ENCODE measurements at places on chromosomes 2 and 18.

DNA sequence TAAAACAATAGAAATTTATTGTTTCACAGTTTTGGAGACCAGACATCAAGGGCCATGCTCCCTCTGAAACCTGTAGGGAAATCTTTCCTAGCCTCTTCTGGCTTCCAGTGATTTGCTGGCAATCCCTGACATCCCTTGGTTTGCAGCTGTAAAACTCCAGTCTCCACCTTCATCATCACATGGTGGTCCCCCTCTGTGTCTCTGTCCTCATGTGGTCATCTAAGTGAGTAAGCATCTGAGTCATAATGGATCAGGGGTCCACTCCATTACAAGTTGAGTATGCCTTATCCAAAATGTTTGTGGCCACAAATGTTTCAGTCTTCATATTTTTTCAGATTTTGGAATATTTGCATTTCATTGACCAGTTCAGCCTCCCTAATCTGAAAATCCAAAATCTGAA lies 5.6 kb upstream of the SGPP2 start:
- peaks cover 21% of the 10 kb centered on the region for H3K27me3 ChIP-seq
- no peak for DNase-seq
- no peak overlapping the region for H3K27ac ChIP-seq

GRCh38 chr2:204339212-204339715 lies 206.0 kb upstream of the PARD3B start:
- no peak for DNase-seq
- no peaks in the 10 kb centered on the region for H3K36me3 ChIP-seq
- H3K4me1 ChIP-seq = no peaks in the 10 kb centered on the region
- H3K4me3 ChIP-seq = no peak overlapping the region

DNA sequence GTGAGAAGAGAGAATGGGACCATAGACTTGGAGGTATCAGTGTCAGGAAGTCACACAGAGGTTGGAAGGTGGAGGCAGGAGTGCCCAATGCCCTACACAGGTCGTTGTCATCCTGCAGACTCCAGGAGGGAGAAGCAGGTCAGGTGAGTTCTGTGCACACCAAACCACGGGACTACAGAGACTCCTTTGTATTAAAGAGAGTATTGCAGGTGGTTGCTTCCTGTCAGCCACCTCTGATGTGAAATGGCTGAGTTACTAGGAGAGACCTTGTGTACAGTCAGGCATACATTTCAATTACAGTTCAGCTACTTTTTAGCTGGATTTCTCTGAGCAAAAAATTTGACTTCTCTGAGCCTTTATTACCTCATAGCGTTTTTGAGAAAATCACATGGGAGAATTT lies 51.6 kb downstream of the SPP2 start:
- H3K4me1 ChIP-seq = peaks cover 37% of the 10 kb centered on the region
- H3K4me3 ChIP-seq = no peak overlapping the region
- peaks cover 24% of the 10 kb centered on the region for H3K27me3 ChIP-seq
- H3K36me3 ChIP-seq = peaks cover 2% of the 10 kb centered on the region

GRCh38 chr2:190382851-190383250 lies 25.3 kb upstream of the MFSD6 start:
- no peak overlapping the region for H3K27ac ChIP-seq
- H3K4me3 ChIP-seq = no peak overlapping the region
- no peaks in the 10 kb centered on the region for H3K4me1 ChIP-seq
- peak; percentile 31 for DNase-seq
- H3K36me3 ChIP-seq = no peaks in the 10 kb centered on the region
